Fibroblast of gingiva (primary cell): ENCODE measurements at places on chromosomes 4 and X.

GRCh38 chr4:20299515-20299914 lies 47.8 kb downstream of the SLIT2 start:
- DNase-seq, result no peak

DNA sequence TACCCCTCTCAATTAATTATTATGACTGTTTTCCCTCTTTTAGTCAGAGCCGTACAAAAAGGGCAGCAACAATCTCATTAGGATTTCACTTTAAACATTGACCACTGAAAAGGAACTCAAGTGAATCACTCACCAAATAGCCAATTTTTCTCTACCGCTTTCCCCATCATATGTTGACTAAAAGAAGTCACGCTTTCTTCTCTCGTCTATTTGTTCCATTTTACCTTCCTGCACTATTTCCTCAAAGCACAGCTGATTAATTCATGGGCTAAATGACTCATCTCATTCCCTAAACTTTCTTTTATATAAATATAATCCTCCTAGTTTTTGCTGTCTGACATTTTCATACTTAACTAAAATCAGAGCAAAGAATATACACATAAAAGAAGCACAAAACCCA lies 8.2 kb downstream of the MID1 start:
- peak; percentile 42 for DNase-seq

- no peak for DNase-seq
Measured at GRCh38 chr4:89685277-89685676, 151.7 kb downstream of the SNCA start.

GRCh38 chrX:132488819-132489577 lies at the start of gene MBNL3:
Gene MBNL3, minus strand, starts transcription at chrX:132489038. Its CDS starts 49,427 bp downstream, at chrX:132439611.
- peak; percentile 59 for DNase-seq

GRCh38 chr4:32661229-32661628 lies 1941.1 kb downstream of the PCDH7 start:
- DNase-seq, result no peak

GRCh38 chrX:95974890-95975289 lies 709.8 kb upstream of the DIAPH2 start:
- DNase-seq, result no peak

GRCh38 chr4:47478804-47479203 lies 6.3 kb upstream of the ATP10D start:
- DNase-seq, result no peak
